ENCODE measurements at places on chromosomes 2 and 18. TPM values are rescaled to one million over a fixed set of nuclear protein-coding genes. Genes with fewer than 3 reads are reported as not detected.

- no peak for DNase-seq
Measured at GRCh38 chr2:69180974-69181373, 168.0 kb downstream of the ANTXR1 start.

GRCh38 chr18:35473562-35473961 lies 24.2 kb downstream of the INO80C start:
- DNase-seq: no peak

DNA sequence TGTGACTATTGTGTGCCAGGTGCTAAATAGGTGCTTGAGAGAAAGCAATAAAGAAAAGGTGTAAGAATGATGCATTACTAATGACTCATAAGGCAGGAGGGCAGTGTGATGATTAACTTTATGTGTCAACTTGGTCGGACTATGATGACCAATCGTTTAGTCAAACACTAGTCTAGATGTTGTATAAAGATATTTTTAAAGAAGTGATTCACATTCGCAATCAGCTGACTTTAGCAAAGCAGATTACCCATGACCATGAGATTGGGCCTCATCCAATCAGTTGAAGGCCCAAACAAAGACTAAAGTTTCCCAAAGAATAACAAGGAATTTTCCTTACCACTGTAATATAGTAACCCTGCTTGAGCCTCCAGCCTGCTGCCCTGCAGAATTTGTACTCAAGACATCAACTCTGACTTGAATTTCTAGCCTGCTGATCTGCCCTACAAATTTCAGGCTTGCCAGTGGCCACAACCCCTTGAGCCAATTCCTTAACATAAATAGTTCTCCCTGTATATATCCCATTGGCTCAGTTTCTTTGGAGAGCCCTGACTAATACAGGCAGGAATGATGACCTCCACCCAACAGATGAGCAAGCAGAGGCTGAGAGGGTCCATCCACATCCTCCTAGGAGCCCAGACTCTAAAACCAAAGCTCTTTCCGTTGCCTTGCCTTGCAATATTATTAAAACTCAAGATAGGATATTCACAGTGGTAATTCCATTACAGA lies 132.6 kb downstream of the ACTR3 start:
- peak; percentile 12 for DNase-seq

The DSC2 gene
- total RNA-seq: not detected

DNA sequence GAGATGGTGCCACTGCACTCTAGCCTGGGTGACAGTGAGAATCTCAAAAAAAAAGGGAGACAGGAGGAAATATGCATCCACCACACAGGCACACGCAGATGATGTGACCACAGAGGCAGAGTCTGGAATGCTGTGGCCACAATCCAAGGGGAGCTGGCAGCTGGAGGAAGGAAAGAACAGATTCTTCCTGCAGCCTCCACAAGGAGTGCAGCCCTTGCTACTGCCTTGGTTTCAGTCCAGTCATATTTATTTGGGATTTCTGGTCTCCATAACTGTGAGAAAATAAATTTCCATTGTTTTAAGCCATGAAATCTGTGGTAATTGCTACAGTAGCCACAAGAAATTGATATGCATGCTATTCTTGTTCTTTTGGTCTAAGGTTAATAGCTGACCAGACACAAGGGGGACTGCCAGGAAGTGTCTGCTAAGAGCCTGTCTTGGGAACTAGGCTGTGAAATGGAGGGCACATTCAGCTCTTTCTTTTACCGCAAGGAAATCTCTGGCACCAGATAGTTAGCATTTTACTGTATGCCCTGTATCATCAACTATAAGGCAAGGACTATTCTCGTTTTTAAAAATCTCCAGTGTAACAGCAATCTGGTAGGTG lies 133.1 kb upstream of the SEC11C start:
- no peak for DNase-seq

The RBFA gene
- 27.4 TPM for total RNA-seq

- no peak for DNase-seq
Measured at GRCh38 chr18:58606236-58606635, 22.7 kb downstream of the ALPK2 start.

The GPR75 gene
- 2.6 TPM for total RNA-seq

The KCNG2 gene
- total RNA-seq: under 0.01 TPM

DNA sequence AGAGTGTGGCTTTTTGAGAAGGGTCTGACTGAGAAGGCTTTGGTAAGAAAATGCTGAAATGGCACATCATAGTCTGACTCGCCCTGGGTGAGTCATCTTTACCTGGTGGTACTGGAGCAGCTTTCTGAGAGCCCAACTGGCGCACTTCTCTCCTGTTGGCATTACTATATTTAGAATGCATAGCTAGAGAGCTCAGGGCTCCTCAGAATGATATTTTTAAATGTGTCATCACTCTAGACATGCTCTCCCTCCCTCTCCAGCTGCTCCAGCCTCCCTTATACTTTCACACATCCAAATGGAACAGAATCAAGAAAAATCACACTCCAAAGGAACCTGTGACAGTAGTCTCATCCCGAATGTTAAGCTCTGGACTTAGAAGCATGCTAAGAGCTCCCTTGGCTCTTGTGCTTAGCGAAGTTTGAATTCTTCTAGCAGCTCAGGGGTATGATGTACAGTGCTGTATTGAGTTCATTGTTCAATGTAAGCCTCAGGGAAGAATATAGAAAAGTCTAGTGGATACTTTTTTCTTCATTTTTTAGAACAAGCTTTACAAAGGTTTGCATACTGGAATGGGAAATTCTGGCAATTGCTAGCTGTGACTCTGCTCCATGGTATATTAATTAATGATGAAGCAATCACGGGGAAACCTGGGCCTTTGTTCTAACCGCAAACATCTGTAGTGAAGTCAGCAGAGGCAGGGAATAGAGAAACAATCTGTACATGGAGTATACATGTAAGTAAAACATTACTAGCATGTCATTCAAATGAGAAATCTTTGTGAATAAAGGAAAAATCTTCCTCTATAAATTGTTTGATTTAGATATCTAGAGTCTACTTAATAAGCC lies 751.2 kb upstream of the NRXN1 start:
- DNase-seq: no peak

DNA sequence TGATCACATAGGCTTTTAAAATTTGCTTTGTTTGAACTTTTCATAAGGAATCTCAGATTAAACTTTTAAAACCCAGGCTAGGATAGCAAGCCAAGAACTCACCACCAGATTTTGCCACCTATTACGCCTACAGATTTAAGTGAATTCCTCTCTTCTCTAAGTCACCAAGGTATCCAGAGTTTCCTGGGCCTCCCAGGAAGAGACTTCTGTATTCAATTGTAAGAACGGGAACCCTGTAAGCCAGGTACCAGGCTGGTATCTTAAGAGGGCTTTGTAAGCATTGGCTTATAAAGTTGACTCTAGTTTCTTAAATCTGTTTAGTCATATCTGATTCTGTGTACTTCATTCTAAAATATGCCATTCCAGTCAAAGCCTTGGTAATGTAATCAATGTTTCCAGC lies 285.1 kb downstream of the MBD5 start:
- no peak for DNase-seq

DNA sequence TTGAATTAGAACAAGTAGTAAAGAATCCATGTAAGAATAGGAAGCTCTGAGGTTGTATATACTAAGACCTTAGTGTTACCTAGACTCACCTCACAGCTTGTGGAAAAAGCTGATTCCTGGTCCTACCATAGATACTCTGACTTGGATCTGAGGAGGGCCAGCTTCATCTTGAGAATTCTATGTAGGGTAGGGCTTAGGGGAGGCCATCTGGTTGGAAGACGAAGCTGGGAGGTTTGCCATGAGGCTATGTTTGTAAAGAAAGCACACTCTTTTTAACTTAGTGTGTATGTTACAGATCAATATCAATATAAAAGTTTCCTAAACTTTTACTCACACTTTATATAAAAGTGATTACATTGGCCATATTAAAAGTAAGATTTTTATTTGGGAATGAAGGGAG lies 77.1 kb upstream of the GALNT5 start:
- DNase-seq: peak; percentile 16

The PCARE gene
- not detected for total RNA-seq

The DIPK1C gene
- not detected for total RNA-seq

DNA sequence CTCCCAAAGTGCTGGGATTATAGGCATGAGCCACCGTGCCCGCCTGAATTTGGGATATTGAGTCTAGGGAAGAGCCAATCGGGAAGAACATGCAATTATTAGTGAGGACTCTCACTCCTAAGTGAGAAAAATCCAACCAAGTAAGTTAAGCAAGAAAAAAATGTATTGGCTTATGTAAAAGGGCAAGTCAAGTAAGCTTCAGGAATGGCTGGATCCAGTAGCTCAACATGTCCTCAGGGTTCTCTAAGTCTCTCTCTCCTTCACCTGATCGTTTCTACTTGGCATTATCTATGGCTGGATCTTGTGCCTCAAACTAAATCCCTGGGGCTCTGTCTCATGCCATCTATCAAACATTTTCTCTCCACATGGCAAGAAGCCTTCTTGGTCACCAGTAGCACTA lies 16.1 kb upstream of the CIB4 start:
- no peak for DNase-seq

DNA sequence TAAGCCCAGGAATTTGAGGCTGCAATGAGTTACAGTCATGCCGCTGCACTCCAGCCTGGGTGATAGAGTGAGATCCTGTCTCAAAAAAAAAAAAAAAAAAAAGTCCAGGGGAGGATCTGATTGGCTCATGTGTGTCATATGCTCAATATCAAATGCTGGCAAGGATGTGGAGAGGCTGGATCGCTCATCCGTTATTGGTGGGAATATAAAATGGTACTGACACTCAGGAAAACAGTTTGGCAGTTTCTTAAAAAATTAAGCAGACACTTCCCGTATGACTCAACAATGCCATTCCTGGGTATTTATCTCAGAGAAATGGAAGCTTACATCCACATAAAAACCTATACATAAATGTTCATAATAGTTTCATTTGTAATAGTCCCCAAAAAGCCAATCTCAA lies 68.9 kb downstream of the MEX3C start:
- DNase-seq: no peak

DNA sequence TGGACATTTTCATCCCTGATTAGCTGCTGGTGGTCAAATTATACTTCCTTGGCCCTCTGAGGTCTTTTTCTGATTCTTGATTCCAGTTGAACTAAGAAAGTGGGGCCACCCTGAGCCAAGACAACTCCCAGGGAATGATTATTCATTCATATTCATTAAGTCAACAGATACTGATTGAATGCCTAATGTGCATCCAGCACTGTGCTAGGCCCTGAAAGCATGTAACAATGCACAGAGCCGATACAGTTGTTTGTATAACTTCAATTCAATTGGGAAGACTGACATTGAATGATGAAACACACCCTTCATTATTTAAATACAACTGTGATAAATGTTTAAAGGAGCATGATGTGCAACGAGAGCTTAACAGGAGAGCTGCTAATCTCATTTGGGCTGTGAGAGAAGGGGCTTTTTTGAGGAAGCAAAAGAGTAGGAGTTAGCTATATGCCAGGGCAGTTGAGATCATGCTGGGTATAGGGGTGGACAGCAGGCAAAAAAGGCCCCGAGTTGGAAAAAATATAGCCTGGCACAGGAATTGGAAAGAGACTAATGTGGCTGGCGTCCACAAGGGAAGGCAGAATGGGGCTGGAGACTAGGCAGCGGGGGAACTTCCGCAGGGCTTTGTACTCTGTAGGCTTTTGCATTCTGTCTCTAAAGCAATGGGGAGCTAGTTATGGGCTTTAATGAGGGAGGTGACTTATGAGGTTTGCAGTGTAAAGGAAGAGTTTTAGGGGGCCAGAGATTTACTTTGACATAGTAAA lies 57.2 kb upstream of the ACVR1 start:
- no peak for DNase-seq

All from fibroblast of villous mesenchyme (primary cell).